ENCODE measurements at places on chromosomes 1 and 21.

DNA sequence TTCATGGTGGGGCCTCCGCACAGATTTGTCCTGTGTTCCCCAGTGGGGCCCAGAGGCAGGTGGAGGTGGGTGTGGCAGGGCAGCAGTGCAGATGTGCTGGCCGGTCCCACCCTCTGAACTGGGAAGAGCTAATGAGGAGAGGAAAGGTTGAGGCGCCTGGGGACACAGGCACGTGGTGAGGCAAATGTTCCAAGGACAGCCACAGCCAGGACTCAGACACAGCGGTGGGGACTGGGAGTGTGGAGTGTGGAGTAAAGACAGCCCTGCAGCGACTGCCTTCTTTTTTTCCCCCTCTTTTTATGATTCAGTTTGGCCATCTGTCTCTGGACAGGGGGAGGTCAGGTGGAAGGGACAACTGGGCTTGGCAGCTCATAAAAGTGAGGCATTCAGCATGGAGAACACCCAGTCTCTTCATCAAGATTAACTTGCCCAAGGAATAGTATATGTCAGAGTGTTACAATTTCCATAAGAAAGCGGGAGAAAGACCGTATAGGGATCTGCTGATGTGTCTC lies 104.2 kb upstream of the GCLM start:
- DNase-seq = no peak

- DNase-seq = no peak
Observed at GRCh38 chr1:210394281-210394821, 65.6 kb downstream of the HHAT start.

- DNase-seq = no peak
Observed at GRCh38 chr1:169468982-169469381, 16.8 kb downstream of the SLC19A2 start.

DNA sequence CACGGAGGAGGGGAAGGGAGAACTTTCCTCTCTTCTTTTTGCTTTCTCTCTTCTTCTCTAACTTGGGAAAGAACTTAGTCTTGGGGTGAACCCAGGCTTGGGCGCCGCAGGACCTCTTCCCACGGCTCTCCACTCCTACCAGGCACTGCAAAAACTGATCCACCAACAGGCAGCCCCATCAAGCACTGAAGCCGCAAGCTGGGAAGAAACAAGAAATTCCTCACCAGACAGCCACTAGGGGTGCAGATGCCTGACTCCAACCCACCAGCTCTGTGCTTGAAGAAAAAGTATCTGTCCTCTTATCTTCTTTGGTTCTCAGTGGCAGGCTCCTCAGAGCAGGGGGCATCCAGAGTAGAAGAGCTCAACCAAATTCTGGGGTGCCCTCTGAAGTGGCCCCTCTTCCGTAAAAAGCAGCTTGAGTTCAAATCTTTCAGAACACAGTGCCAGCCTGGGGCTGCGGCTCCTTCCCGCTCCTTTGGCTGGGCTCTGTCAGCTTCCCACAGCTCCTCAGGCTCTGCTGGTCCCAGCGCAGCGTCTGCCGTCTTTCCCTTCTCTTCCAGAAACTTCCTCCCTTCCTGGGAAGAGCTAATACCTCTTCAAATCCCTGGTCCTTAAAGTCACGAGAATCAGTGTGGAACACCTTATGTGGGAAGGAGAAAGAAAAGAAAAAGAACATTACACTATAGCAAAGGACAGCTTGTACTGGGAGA lies 2.4 kb downstream of the SLC41A1 start:
- no peak for DNase-seq

DNA sequence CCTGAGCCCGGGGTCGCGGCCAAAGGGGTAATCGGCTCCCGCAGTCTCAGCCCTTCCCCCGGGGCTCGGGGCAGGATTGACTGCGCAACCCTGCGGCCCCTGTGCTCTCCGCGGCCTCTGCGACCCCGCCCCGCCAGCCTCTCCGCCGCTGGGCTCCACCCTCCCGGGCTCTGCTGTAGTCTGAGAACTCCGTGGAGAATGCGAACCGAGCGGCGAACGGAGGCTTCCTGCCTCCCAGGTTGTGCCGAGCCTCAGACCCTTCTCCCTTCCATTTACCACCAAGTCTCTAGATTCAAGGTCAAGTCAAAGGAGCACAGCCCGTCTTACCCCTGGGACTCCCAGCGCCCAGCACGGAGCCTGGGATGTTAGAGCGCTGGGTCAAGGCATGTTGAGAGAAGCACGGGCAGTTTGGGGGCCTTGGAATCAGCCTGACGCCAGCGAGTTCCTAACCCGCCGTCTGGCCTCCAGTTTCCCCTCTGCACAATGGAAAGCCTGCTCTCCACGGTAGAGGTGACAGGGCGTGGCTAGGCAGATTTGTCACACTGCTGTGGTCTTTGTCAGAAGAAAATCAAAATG lies 3.0 kb downstream of the ATP2B4 start:
- no peak for DNase-seq

- DNase-seq = peak; percentile 59
Observed at GRCh38 chr1:181159451-181160140, 71.1 kb downstream of the IER5 start.

DNA sequence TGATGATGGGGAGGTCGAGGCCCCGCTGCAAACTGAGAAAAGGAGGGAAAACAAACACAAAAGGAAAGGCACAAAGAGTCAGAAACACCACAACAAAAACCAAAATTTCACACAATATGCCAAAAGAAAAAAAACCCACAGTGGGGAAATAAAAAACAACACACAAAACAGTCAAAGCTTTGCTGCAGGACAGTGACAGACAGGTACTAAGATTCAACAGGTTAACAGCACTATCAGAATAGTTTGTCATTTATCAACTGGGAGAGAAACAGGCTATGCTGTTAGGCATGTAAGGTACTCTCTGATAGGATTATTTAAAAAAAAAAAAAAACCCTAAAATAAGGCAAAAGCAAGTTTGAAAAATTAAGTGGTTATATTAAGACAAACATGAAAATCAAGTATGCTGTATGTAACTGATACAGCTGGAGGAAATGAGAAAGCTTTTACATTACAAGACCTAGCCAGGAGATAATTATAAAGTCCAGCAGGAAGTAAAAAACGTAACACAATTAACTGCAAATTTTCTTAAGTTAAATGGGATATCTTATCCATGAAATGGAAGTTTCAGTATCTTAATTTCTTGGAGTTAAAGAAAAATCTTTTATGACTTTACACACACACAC lies 179.0 kb downstream of the EIF4G3 start:
- DNase-seq = no peak

DNA sequence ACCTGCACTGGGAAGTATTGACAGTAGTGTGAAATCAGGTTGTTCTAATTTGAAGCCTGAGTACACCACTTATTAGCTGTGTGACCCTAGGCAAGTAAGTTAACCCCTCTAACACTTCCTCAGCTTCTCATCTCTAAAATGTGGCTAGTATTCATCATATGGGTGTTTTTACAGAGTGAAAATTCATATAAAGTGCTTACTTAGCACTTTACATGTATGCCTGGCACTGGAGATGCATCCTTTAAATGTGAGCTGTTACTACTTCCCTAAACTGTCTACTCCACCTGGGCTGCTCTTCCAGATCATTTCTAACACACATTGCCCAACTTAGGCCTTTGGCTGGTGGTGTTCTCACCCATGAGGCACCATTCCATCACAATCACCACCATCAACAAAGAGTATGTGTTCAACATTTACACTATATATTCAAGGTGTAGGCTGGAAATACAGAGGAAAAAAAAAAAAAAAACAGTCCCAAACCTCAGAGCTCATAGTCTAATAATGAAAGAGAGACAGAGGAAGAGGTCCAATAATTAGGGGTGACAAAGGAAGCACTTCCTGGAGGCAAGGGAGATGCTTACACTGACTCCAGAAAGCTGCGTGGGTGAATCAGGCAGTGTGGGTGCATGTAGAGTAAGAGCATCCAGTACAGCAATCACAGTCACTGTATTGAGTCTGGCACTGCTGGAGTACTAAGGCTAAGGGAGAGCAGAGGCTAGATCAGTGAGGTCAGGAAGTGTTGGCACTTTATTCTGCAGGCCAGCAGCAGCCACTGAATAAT lies 3.6 kb downstream of the STX6 start:
- DNase-seq = no peak

DNA sequence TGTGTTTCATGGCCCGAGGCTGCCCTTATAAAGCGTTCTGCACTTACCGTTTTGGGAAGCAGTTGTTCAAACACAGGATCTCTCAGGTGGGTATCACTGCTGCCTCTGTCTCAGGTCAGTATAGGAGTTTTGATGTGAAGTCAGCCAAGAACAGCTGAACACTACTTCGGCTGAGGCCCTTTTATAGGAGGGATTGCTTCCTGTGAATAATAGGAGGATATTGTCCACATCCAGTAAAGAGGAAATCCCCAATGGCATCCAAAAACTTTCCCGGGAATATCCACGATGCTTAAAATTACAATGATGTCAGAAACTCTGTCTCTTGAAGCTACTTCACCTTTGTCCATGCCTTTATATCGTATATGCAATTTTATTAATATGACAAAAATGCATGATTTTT lies at the start of gene SELE:
Gene SELE (minus strand): TSS at position 156 of the 400 bp plus-strand sequence. CDS start 467 bp downstream, outside the sequence.
- no peak for DNase-seq

- no peak for DNase-seq
Observed at GRCh38 chr21:27036736-27037301, 69.9 kb upstream of the ADAMTS5 start.

GRCh38 chr1:24911651-24912155 lies 18.4 kb downstream of the RUNX3 start:
- no peak for DNase-seq

DNA sequence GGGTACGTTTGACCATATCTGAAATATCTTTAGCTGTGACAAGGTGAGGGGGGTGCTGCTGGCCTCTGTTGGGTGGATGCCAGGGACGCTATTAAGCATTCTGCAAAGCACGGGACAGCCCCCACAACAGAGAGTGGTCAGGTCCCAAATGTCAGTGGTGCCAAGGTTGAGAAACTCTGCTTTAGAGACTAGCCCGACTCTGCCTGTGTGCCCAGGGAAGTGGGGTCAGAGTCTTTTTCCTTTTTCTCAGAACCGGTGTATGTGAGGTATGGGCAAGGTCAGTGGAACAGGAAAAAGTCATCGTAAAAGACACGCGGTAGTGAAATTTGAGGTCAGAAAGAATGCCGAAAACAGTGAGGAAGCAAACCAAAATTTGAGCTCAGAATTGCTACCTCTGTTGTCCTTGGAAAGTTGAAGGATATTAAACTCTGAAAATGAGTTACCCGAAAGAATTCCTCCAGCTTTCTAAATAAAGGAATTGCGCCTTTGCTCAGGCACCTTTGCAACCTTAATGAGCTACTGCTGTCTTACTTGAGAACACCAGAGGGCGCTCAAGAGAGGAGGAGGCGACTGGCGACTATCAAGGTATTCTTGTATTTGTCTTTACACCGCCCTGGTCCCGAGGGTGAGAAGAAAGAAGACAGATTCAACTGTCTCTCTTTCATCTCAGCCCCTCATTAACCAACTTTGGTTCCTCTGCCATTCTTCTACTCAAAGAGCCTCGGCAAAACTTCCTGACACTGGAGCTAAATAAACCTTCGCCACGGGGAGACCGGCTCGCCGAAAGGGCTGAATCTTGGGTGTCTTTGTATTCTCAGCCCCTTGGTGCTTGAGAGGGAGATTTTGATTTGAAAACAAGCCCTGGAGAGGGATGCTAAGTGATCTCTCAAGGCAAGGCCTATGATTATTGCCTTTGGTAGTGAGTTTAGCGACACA lies 85.4 kb upstream of the OLIG2 start:
- DNase-seq = no peak

DNA sequence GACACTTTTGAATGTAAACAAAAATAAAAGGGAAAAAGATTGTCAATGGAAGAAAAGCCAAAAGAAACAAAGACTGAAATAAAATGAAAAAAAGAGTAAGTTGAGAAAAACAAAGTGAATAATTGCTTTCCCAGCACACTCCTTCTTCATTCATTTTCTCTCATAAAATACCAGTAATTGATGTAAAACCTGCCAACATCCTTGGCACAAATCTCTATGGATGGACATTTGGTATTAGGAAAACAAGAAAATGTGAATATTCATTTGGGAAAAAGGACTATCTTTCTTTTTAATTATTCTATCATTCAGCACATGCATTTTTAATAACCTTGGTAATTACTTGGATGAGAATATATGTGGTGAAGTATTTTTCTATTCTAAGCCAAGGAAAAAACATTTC lies 204.4 kb upstream of the TNR start:
- no peak for DNase-seq

GRCh38 chr1:151251656-151252470 lies 2.7 kb upstream of the PSMD4 start:
- DNase-seq = peak; percentile 59

DNA sequence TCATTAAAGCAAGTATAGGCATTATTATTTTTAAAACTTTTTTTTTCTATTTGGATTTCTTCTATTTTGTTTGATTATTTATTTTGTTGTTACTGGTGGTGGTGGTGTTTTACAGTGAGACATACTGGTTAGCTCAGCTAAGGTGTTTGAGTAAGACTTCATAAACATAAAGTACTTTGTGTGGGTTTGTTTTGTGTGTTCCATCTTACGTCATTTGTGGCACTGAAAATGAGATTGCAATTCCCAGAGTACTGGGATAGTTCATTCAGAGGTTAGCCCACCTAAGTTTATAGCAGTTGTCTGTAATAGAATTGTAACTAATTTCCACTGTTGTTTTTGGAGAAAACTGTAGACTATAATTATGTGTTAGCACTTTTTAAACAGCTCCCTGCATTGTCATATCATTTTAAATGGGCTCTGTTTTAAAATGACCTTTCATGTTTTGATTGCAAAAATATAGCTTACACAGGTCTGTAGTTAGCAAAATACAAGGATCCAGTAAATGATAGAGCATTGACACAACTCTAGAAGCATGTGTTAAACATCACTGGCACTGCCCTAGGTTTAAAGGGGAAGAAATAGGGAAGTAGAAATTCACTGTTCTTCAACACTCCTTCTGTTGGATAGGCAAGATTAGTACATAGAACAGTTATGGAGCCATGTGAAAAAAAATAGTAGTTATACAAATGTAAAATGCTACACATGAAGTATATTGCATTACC lies 171.7 kb downstream of the NFIA start:
- DNase-seq = no peak

- no peak for DNase-seq
Observed at GRCh38 chr1:29849038-29849750, 612.9 kb downstream of the PTPRU start.

GRCh38 chr1:46603858-46604549 lies at the start of gene MKNK1:
Gene MKNK1 (minus strand): TSS chr1:46604268. CDS start chr1:46583327, 20,941 bp downstream.
- peak; percentile 61 for DNase-seq

- DNase-seq = no peak
Observed at GRCh38 chr1:9326596-9326995, 33.9 kb downstream of the SPSB1 start.

DNA sequence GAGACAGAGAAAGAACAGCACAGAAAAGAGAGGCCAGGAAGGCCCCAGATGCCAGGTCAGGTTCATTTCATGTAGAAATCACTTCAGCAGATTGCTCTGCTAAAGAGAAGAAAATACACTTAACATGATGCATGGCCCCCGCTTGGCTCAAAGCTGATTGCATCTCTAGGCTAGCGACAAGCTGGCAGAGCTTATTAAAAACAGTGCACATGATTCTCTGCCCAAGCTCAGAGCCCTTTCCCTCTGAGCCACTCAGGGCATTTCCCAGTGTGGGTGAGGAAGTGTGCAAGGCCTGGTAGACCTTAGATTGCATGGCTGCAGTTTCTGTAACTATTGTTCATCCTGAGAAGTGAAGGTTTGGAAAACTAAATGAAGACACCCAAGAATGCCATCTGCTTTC lies 3.3 kb upstream of the CAPN9 start:
- DNase-seq = no peak

GRCh38 chr1:110674337-110675059 lies at the start of gene KCNA3:
Gene KCNA3 (minus strand): TSS chr1:110674940. CDS start chr1:110674809, 131 bp downstream.
- no peak for DNase-seq
